Ascending aorta (tissue), 2 donors: ENCODE measurements at places on chromosomes 1 and 21.
A peak's percentile ranks its signal among the peaks of the same experiment; 100 is the strongest.

GRCh38 chr1:45340816-45341466, 701 bp upstream of the MUTYH start:
- peaks cover 11% of the 10 kb centered on the region for H3K4me1 ChIP-seq
- peak overlapping the region; percentile 98 for H3K27ac ChIP-seq
- no peak for DNase-seq
- H3K4me3 ChIP-seq: peak overlapping the region; percentile 87

DNA sequence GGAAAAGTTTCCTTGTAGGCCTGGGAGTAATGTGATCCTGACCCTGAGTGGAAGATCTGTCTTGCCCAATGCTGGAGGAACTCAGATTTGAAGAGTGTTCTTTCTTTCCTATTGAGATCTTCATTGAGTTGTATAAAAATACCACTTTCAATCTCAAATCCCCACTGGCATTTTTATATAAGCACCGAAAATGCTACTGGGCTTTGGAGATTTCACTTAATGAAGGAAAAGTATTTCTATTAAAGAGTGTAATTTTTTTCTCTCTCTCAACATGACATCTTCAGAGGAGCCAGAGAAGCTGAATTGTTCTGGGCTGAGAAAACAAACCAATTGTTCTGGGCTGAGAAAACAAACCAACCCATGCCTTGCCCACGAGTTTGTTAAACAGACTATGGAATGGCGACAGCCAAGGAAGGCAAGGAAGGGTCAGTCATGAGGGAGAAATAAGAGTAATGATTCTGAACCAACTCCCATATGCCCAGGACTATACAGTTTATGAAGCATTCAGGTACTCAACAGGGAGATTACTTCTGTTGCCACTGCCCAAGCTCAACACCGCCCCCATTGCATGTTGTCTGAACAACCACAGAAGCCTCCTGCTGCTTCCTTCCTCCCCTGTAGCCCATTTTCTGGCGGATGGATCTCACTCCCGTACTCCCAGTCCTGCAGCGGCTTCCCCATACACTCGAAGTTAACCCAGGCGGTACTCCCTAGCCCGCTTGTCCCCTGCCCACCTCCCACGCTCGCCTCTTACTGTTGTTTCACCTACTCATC, 103.2 kb downstream of the BEND5 start:
- no peaks in the 10 kb centered on the region for H3K4me1 ChIP-seq
- DNase-seq: no peak
- H3K27ac ChIP-seq: no peak overlapping the region
- no peaks in the 10 kb centered on the region for H3K36me3 ChIP-seq

GRCh38 chr1:163730411-163730821, 408.7 kb downstream of the NUF2 start:
- H3K27ac ChIP-seq: no peak overlapping the region
- H3K27me3 ChIP-seq: no peaks in the 10 kb centered on the region
- no peak overlapping the region for H3K4me3 ChIP-seq
- no peak for DNase-seq

GRCh38 chr1:202131956-202132821, 9.5 kb downstream of the GPR37L1 start:
- peaks cover 41% of the 10 kb centered on the region for H3K36me3 ChIP-seq
- peak overlapping the region; percentile 89 for H3K27ac ChIP-seq
- no peak overlapping the region for H3K4me3 ChIP-seq
- peak; percentile 79 for DNase-seq

GRCh38 chr1:227092069-227092468, 152.0 kb downstream of the COQ8A start:
- no peak overlapping the region for H3K27ac ChIP-seq
- H3K4me3 ChIP-seq: no peak overlapping the region
- H3K27me3 ChIP-seq: no peaks in the 10 kb centered on the region
- H3K4me1 ChIP-seq: no peaks in the 10 kb centered on the region
- H3K36me3 ChIP-seq: no peaks in the 10 kb centered on the region

GRCh38 chr21:33821503-33822322, 93.9 kb downstream of the ATP5PO start:
- no peak overlapping the region for H3K27ac ChIP-seq
- peaks cover 11% of the 10 kb centered on the region for H3K4me1 ChIP-seq
- H3K27me3 ChIP-seq: no peaks in the 10 kb centered on the region
- no peak for DNase-seq
- H3K4me3 ChIP-seq: no peak overlapping the region

- no peaks in the 10 kb centered on the region for H3K27me3 ChIP-seq
- peak; percentile 49 for DNase-seq
- H3K4me3 ChIP-seq: no peak overlapping the region
- no peaks in the 10 kb centered on the region for H3K4me1 ChIP-seq
- H3K36me3 ChIP-seq: peaks cover 8% of the 10 kb centered on the region
- peak overlapping the region; percentile 2 for H3K27ac ChIP-seq
These were observed 14.6 kb downstream of the FAM151A start for GRCh38 chr1:54608566-54609230.

- no peak for DNase-seq
- peaks cover 25% of the 10 kb centered on the region for H3K36me3 ChIP-seq
- H3K27me3 ChIP-seq: no peaks in the 10 kb centered on the region
These were observed at the start of gene COL6A1 for GRCh38 chr21:45981151-45982091. TSS of gene COL6A1 (plus strand) at chr21:45981770. CDS start at chr21:45981851, 81 bp downstream.

- DNase-seq: no peak
- H3K4me1 ChIP-seq: peaks cover 14% of the 10 kb centered on the region
- no peaks in the 10 kb centered on the region for H3K27me3 ChIP-seq
- H3K27ac ChIP-seq: no peak overlapping the region
- no peaks in the 10 kb centered on the region for H3K36me3 ChIP-seq
These were observed 48.1 kb downstream of the DMRTB1 start for GRCh38 chr1:53507116-53507820.

- H3K4me1 ChIP-seq: no peaks in the 10 kb centered on the region
- H3K27ac ChIP-seq: no peak overlapping the region
- H3K27me3 ChIP-seq: no peaks in the 10 kb centered on the region
- no peak overlapping the region for H3K4me3 ChIP-seq
- DNase-seq: no peak
These were observed 62.5 kb downstream of the COQ8A start for GRCh38 chr1:227002531-227003049.

DNA sequence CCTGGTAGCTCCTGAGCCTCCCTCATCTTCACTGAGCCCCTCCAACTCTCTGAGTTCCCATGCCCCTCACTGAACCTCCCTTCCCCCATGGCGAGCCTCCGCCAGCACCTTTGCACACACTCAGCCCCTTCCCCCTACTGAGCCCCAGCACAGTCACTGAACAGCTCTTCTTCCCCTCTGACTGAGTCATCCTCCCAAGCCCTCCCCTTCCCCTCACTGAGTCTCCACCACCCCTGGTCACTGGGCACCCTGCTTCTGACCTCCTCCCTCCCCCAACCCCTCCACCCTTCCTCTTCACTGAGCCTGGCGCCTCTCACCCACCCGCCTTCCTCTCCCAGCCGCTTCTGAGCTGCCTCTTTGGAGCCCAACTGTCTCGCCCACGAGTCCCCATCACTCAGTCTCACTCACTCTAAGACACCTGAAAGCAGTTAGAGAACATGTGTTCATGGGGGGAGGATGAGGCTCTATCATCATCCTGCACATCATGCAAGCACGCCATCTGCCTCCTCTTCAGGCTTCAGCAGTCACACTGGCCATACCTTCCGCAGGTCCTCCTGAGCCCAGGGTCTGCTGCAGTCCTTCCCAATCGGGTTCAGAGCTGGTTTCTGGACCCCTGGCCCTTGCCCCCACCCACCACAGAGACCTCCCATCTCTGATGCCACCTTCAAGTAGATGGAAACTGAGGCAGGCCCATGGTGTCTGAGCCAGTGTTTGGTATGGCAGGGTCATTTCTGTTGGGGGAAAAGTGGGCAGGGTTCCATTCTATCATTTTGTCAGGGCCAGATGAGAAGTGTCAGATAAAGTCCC, 2.0 kb upstream of the TRNP1 start:
- no peak for DNase-seq
- H3K27me3 ChIP-seq: no peaks in the 10 kb centered on the region
- no peak overlapping the region for H3K27ac ChIP-seq
- H3K4me3 ChIP-seq: no peak overlapping the region
- H3K4me1 ChIP-seq: peaks cover 12% of the 10 kb centered on the region

DNA sequence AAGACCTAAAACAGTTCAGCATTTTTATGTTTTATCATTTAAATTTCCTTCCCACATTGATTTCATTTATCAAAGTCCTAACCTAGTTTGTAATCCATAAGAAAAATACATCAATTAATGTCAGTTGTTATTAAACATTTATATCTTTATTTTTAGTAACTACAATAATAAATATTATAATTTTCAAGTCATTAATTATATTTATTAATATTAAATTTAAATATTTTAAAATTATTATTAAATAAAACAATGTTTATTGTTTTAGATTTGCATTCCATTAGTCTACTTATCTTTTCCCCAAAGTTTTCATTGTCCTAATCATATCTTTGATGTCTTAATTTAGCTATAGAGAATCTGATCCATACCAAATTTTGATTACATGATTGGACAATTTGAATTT, 368.9 kb downstream of the PLA2G4A start:
- DNase-seq: no peak
- no peaks in the 10 kb centered on the region for H3K4me1 ChIP-seq
- no peaks in the 10 kb centered on the region for H3K27me3 ChIP-seq
- no peak overlapping the region for H3K27ac ChIP-seq
- H3K36me3 ChIP-seq: no peaks in the 10 kb centered on the region
- H3K4me3 ChIP-seq: no peak overlapping the region

GRCh38 chr1:180247580-180247979, 17.5 kb downstream of the LHX4 start:
- H3K4me3 ChIP-seq: no peak overlapping the region
- H3K27me3 ChIP-seq: peaks cover 5% of the 10 kb centered on the region
- no peaks in the 10 kb centered on the region for H3K4me1 ChIP-seq
- H3K36me3 ChIP-seq: no peaks in the 10 kb centered on the region
- no peak overlapping the region for H3K27ac ChIP-seq
- DNase-seq: no peak

- no peaks in the 10 kb centered on the region for H3K36me3 ChIP-seq
- DNase-seq: no peak
- H3K4me1 ChIP-seq: no peaks in the 10 kb centered on the region
- no peak overlapping the region for H3K27ac ChIP-seq
These were observed 30.8 kb upstream of the SLC35F3 start for GRCh38 chr1:233873666-233874065.

- DNase-seq: no peak
- no peaks in the 10 kb centered on the region for H3K4me1 ChIP-seq
- no peak overlapping the region for H3K4me3 ChIP-seq
- H3K27ac ChIP-seq: no peak overlapping the region
- H3K36me3 ChIP-seq: no peaks in the 10 kb centered on the region
These were observed 69.4 kb downstream of the NTPCR start for GRCh38 chr1:233019778-233020325.

DNA sequence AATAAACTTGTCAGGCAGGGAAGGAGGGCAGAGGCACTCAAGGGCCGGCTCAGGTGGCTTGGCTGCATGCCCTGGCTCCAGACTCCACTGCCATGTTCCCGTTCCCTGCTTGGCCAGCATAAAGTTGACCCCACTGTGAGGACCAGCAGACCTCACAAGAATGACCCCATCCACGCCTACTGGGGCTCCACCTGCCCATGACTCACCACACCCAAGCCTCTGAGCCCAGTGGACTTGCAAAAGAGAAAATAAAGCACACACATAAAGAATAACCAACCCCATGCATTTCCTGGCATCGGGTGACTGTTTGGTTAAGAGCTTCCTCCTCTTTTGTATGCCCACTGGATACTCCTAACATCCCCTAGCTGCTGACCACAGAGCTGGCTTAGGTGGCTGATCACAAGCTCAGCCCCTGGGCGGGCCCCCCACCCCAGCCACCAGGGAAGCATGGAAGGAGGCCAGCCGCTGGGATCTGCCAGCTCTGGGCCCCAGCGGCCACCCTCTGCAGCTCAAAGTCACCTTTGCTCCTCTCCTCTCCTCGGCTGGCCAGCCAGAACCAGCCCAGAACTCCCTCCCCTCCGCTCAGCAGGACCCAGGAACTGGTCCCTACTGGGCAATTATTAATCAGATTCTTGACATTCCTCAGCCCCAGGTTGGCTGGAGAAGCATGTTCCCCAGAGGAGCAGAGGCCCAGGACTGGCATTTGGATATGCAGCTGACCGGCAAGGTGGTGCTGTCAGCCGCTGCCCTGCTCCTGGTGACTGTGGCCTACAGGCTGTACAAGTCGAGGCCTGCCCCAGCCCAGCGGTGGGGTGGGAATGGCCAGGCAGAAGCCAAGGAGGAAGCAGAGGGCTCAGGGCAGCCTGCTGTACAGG, at the start of gene KLHDC7A:
Gene KLHDC7A, plus strand, starts transcription at position 616 of the 875 bp plus-strand sequence. Its CDS starts 52 bp downstream, at position 668.
- H3K27me3 ChIP-seq: no peaks in the 10 kb centered on the region
- H3K36me3 ChIP-seq: no peaks in the 10 kb centered on the region
- no peak within 1 kb of the TSS for H3K4me3 ChIP-seq
- no peaks in the 10 kb centered on the region for H3K4me1 ChIP-seq

DNA sequence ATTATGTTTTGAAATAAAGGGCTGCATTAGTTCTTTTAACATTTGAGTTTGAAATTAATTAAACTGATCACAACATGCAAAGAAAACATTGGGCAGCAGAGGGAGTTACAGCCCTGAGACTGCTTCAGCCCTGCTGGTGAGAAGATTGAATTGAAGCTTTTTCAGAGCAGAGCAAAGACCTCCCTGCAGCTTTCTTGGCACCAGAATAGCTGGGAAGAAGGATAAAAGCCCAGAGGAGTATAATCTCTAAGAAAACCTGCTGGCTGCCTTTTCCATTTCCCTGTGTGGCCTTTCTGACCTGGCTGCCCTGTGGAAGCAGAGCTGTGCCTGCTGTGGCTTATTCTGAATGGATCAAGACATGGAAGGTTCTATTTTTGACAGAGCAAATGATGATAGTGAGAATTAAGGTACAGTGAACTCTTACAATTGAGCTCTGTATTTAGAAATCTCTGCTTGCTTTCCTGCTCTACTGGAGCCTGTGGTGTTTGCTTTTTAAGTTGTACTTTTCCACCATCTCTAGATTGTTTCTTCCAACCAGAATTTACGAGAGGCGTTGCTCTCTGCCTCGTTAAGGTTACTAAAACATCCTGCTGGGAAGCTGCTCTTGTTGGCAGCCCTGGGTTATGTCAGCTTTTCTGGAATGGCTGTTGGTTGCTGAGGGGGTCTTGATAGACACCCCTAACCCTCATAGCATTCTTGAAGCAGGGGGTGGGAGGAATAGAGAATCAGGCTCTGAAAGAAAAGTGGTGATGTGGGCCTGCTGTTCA, 9.9 kb downstream of the SNRPE start:
- H3K4me3 ChIP-seq: no peak overlapping the region
- no peak overlapping the region for H3K27ac ChIP-seq
- no peak for DNase-seq
- peaks cover 60% of the 10 kb centered on the region for H3K36me3 ChIP-seq
- no peaks in the 10 kb centered on the region for H3K27me3 ChIP-seq

DNA sequence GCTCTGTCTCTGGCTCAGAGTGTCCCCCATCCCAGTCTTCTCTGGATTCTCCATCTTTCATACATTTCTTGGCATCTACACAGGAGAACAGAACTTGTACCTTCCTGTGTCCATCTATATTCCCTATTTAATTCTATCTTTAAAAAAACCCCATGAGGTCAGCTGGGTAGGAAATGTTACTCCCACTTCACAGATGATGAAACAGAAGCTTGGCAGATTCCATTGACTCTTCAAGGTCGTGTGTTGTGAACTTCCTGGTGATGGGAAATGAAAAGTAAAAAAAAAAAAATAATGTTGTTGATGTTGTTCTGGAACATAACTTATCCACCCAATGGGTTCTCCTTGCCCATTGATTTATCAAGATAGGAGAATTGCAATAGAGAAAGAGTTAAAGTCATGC, 8.9 kb downstream of the CHI3L2 start:
- no peaks in the 10 kb centered on the region for H3K4me1 ChIP-seq
- no peak overlapping the region for H3K27ac ChIP-seq
- H3K36me3 ChIP-seq: no peaks in the 10 kb centered on the region
- no peak for DNase-seq
- H3K27me3 ChIP-seq: no peaks in the 10 kb centered on the region
